IMR-90 (cell line): ENCODE measurements at places on chromosomes 13 and 19. TPM values are rescaled to one million over a fixed set of nuclear protein-coding genes. Genes with fewer than 3 reads are reported as not detected.

Gene PSG7
- under 0.01 and 0.28 TPM in 2 replicates for total RNA-seq

Gene ZNF302
- total RNA-seq = 9.5 and 11.1 TPM in 2 replicates

Gene HPN
- not detected in 2 replicates for total RNA-seq

Gene CFD
- 1.1 and 1.4 TPM in 2 replicates for total RNA-seq

DNA sequence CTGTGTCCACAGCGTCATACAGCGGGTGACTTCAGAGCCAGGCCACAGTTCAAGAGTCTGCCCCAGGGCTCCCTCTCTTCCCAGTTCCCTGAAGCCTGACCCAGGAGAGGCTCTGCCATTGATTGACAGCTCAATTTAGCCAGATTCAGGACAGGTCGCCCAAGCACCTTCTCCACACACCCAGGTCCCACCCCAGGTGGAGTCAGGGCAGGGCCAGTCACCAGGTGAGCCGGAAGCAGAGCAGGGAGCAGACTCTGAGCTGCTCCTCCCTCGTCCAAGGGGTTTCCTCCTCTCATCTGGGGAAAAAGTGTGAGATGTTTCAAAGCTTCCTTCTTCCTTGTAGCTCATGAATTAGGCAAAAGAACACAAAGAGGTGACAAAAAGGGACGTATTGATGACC lies 5.6 kb downstream of the CEACAM7 start:
- no peak for DNase-seq
